Stomach (tissue), 19 donors: ENCODE measurements at places on chromosomes 12 and 14.

DNA sequence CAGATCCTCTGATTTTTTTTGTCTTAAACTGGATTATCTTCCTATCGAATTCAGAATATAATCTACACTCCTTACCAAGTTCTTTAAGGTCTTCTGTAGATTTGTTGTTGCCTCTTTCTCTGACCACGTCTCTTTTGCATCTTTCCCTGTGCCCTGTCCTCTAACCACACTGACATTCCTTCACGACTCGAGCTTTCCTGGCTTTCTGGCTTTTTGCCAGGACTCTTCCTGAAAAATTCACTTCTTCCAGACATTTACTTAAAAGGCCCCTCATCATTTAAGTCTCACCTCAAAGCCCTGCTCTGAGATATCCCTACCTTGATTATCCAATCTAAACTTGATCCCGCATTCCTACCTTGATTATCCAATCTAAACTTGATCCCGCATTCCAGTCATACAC is 422.3 kb upstream of the DCN start:
- H3K4me1 ChIP-seq: no peaks in the 10 kb centered on the region
- no peak overlapping the region for H3K27ac ChIP-seq
- no peaks in the 10 kb centered on the region for H3K36me3 ChIP-seq
- no peak for DNase-seq
- H3K27me3 ChIP-seq: no peaks in the 10 kb centered on the region

DNA sequence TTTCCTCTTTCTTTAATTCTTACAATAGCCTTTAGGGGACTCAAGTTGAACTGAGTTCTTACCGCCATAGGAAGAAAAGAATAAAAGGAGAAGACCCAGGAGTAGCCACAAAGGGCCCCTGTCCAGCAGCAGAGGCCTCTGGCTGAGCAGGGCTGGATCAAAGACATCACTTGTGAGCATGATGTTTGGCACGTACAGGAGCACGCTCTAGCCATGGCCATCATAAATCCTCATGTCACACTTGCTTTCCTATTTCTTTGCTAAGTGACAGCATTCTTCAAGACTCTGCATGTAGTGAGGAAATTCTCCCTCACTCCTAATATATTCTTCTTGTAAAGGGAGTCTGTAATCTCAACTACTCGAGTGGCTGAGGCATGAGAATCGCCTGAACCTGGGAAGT is 15.7 kb downstream of the CLEC4C start:
- H3K4me3 ChIP-seq: no peak overlapping the region
- no peaks in the 10 kb centered on the region for H3K27me3 ChIP-seq
- no peak overlapping the region for H3K27ac ChIP-seq

GRCh38 chr12:55830601-55831446 is 1.4 kb upstream of the DNAJC14 start:
- peak; percentile 67 for DNase-seq
- no peaks in the 10 kb centered on the region for H3K27me3 ChIP-seq
- H3K4me3 ChIP-seq: peak overlapping the region; percentile 91
- peaks cover 27% of the 10 kb centered on the region for H3K4me1 ChIP-seq
- peaks cover 11% of the 10 kb centered on the region for H3K36me3 ChIP-seq
- peak overlapping the region; percentile 99 for H3K27ac ChIP-seq

- no peaks in the 10 kb centered on the region for H3K4me1 ChIP-seq
- H3K36me3 ChIP-seq: no peaks in the 10 kb centered on the region
- H3K4me3 ChIP-seq: no peak overlapping the region
- H3K27ac ChIP-seq: no peak overlapping the region
These were observed 366.0 kb upstream of the USP15 start for GRCh38 chr12:61894168-61894567.

- peaks cover 41% of the 10 kb centered on the region for H3K4me1 ChIP-seq
- peak; percentile 38 for DNase-seq
- no peaks in the 10 kb centered on the region for H3K36me3 ChIP-seq
- peak overlapping the region; percentile 97 for H3K27ac ChIP-seq
- H3K4me3 ChIP-seq: no peak overlapping the region
These were observed 17.6 kb downstream of the NINJ2 start for GRCh38 chr12:645563-646071.
